ENCODE measurements at places on chromosomes 16 and 17.
A peak's percentile ranks its signal among the peaks of the same experiment; 100 is the strongest.

DNA sequence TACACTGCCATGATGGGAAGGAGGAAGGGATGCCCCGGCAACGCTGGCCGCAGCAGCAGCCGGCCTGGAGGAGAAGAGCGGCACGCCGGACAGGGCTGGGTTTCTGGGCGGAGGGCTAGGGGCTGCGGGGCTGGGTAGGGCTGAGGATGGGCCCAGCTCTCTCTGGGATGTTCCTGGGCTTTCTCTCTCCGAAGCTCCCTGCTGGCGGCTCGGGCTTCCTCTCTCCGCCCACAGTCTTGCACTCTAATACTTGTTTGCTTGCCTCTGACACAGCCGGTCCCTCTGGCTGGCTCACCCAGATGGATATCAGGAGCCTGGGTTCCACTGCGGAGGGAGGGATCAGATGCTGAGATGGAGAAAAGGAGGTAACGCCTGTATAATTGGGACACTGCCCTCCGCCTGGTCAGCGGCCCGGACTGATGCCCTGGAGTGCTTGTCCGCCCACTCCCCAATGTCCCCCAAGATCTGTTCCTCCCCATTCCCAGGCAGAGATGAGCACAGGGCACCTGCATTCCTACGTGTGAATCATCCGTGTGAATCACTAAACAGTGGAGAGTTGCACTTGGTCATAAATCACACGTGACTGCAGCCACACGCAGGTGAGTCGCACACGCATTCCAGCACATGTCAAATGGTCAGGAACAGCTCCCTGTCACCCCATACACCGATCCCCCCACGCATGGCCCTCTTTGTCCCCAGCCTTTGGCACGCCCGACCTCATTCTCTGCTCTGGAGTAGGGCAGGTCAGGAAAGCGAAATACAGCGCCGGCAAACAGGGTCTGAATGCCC lies at the start of gene ALOXE3:
Gene ALOXE3 (minus strand): TSS at position 535 of the 789 bp plus-strand sequence. CDS start 524 bp downstream, at position 11.
- peak; percentile 75 for DNase-seq

GRCh38 chr17:43719578-43719977 lies 39.0 kb downstream of the SOST start:
- DNase-seq = no peak

GRCh38 chr16:66099306-66099705 lies 267.2 kb upstream of the CDH5 start:
- peak; percentile 93 for DNase-seq

- no peak for DNase-seq
Observed at GRCh38 chr16:25222959-25223358, 6.2 kb downstream of the AQP8 start.

- DNase-seq = peak; percentile 82
Observed at GRCh38 chr16:80466024-80466987, 74.5 kb upstream of the DYNLRB2 start.

Measured in G401 (cell line).